Caki2 (cell line): ENCODE measurements at places on chromosomes 5 and 9. TPM values are rescaled to one million over a fixed set of nuclear protein-coding genes. Genes with fewer than 3 reads are reported as not detected.
A peak's percentile ranks its signal among the peaks of the same experiment; 100 is the strongest.

The FREM1 gene
- total RNA-seq: not detected in 2 replicates

The POU5F2 gene
- total RNA-seq: not detected in 2 replicates

The IFNK gene
- total RNA-seq: not detected in 2 replicates

The GFI1B gene
- total RNA-seq: not detected in 2 replicates

The DOCK8 gene
- 5.6 and 5.9 TPM in 2 replicates for total RNA-seq

The PCDHB12 gene
- total RNA-seq: 0.35 TPM in 1 of 2 replicates, not detected in the other

The PDE6A gene
- 0.07 and 0.14 TPM in 2 replicates for total RNA-seq

The KIAA0825 gene
- 0.07 and 0.17 TPM in 2 replicates for total RNA-seq

The NOXA1 gene
- 5.1 and 5.5 TPM in 2 replicates for total RNA-seq

DNA sequence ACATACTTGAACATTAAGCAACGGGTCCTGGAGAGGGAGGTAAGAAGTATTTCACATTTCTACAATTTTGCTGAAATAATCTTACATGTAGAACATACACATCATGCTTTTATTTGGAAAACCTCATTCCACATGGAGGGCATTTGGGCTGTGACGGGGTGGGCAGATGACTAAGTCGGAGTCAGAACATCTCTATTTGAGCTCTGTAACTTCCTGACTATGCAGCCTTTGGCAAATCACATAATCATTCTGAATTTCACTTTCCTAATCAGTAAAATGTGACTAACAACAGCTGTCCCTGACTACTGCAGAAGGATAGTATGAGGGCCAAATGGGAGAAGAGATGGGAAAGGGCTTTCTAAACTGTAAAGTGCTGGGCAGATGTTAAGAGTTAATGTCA lies 17.1 kb upstream of the IL6ST start:
- no peak for DNase-seq

- DNase-seq: no peak
Observed at GRCh38 chr9:101727612-101728524, 10.6 kb downstream of the GRIN3A start.

GRCh38 chr9:122239722-122240121 lies 11.0 kb upstream of the LHX6 start:
- no peak for DNase-seq

DNA sequence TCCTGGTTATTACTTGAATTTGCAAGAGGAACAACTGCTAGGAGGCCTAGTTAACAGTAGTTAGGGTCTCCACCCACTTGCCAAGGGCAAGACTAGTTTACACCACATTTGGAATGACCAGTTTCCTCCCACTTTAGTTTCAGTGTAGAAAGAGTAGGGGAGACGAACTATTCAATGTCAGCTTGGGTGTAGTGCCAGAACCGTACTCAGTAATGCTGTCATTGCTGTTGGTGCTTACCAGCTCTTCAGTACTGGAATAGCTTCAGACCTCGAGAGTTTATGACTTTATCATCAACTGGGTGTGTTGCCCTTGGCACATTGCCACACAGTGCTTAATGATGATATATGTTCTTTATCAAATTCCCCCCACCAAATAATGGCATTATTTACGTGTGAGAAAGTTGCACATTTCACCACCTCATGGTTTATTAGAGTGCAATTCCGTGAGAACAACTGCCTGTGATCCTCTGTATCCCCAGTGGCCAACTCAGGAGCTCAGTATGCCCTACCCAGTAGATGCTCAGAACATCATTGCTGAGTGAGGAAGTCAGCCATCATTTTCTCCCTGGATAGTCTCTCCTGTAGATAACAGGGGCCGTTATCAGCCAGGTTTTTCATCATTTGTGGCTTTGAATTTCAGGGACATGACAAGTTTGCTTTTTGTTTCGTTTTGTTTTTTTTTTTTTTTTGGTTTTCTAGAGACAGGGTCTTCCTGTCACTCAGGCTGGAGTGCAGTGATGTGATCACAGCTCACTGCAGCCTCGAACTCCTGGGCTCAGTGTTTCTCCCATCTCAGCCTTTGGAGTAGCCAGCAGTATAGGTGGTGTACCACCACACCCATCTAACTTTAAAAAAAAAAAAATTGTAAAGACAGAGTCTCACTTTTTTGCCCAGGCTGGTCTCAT lies 67.3 kb downstream of the DOCK8 start:
- DNase-seq: no peak

- no peak for DNase-seq
Observed at GRCh38 chr5:168734620-168735300, 155.6 kb upstream of the PANK3 start.

GRCh38 chr5:77379558-77380061 lies 112.5 kb downstream of the WDR41 start:
- DNase-seq: no peak

DNA sequence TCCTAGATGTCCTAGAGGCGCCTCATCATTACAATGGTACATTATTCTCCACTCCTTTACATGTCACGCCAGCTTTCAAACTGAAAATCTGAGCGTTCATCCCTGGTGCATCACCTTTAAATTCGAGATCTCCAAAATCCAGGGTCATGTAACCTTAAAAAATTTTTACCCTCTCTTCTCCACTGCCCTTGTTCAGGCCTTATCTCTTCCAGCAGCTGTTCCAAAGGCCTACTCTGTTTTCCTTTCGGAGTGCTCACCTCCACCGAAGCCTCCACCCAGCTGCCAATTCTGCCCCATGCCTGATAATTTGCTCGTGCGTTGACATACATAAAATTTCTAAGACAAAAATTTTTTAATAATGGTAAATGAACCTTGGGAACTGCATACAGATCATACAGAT lies 950 bp upstream of the MSH3 start:
- no peak for DNase-seq

DNA sequence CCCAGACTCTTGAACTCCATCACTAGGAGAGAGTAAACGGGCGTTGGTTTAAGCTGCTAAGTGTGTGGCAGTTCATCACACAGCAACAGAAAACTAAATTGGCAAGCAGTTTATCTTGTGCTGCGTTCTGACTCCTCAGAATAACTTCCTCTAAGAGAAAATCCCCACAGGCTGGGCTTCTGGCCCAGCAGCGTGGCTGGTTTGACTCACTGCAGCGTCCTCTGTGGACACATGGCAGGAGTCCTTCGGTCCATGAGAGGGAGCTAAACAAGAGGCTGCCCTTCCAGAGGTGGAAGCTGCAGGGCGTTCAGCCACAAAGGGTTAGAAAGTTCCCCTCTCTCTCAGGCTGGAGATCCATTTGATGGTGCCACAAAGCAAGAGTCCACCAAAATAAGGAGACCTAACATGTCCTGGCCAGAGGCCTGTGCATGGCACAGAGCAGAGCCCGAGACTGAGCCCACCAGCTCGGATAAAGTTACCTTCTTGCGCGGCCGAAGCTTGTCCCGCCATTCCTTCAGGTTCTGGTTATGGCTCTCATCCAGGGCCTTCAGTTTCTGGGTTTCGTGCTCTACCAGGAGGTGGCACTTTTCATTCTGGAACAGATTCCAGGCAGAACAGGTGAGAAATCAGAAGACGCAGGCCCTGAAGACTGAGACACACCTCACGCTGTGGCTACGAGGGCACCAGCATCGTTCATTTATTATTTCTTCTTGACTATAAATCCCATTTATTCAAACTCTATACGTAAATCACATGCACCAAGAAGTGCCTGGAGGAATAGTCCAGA lies 46.2 kb upstream of the FBXW11 start:
- DNase-seq: peak; percentile 49

GRCh38 chr9:27248702-27249101 lies 48.2 kb downstream of the EQTN start:
- DNase-seq: no peak

GRCh38 chr5:169905017-169905416 lies 75.3 kb downstream of the INSYN2B start:
- no peak for DNase-seq

DNA sequence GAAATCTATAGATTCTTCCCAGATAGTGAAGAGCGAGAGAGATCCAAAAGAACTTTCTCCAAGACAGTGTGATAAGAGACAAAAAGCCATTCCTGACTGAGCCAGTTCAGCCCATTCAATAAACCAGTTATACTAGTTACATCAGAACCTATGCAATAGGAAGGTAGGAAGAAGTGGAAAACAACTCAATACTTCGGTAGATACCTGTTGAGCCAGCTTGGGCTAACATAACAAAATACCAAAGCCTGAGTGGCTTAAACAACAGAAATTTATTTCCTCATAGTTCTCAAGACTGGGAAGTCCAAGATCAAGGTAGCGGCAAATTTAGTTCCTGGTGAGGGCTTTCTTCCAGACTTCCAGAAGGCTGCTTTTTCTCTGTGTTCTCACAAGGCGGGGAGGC lies 214.5 kb upstream of the GRAMD2B start:
- DNase-seq: no peak

GRCh38 chr9:126412905-126413304 lies 86.3 kb downstream of the MVB12B start:
- no peak for DNase-seq

DNA sequence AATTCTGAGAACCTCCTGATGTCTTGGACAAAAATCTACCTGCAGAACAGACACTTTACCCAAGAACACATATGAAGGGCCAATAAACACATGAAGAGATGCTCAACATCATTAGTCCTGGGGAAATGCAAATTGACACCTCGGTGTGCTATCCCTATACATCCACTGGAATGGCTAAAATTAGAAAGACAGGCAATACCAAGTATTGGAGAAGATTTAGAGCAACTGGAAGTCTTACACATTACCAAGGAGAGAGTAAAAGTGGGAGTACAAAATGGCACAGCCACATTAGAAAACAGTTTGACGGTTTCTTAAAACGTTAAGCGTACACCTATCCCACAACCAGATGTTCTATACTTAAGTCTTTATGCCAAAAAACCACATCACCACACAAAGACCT lies 3.3 kb upstream of the TDRD7 start:
- no peak for DNase-seq

DNA sequence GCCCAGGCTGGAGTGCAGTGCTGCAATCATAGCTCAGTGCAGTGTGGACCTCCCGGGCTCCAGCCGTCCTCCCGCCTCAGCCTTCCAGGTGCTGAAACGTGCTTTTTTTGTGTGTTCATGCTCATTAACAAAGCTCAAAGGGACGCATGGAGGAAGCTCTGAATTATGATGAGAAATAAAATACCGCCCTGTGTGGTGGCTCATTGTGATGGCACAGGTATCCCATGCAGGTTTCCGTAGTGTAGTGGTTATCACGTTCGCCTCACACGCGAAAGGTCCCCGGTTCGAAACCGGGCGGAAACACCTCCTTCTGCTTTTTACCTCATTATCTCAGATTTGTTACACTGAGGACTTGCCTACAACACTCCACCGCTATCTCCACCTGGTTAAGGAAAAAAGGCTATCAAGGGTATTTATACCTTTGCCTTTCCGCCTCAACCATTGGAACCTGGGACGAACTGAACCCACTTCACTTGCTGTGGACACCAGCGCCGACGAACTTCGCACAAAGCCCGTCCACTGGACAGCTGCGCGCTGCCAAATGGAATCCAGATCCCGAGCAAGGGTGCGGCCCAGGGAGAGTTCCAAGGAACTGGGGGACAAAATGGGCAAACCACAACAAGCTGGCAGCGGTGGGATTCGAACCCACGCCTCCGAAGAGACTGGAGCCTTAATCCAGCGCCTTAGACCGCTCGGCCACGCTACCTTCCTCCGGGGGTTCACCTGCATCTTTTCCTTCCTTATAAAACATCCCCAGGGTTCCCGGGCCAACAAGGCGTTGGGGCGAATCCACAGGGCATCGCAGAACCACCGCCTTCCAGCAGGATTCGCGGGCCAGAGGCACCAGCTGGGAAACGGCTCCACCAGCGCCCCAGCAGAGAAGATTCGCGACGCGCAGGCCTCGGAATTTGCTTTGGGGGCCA lies 26.3 kb downstream of the OR2V2 start:
- peak; percentile 79 for DNase-seq

GRCh38 chr9:119003882-119004617 lies 365.2 kb downstream of the BRINP1 start:
- no peak for DNase-seq

- DNase-seq: no peak
Observed at GRCh38 chr9:81543695-81544094, 145.7 kb downstream of the TLE1 start.

DNA sequence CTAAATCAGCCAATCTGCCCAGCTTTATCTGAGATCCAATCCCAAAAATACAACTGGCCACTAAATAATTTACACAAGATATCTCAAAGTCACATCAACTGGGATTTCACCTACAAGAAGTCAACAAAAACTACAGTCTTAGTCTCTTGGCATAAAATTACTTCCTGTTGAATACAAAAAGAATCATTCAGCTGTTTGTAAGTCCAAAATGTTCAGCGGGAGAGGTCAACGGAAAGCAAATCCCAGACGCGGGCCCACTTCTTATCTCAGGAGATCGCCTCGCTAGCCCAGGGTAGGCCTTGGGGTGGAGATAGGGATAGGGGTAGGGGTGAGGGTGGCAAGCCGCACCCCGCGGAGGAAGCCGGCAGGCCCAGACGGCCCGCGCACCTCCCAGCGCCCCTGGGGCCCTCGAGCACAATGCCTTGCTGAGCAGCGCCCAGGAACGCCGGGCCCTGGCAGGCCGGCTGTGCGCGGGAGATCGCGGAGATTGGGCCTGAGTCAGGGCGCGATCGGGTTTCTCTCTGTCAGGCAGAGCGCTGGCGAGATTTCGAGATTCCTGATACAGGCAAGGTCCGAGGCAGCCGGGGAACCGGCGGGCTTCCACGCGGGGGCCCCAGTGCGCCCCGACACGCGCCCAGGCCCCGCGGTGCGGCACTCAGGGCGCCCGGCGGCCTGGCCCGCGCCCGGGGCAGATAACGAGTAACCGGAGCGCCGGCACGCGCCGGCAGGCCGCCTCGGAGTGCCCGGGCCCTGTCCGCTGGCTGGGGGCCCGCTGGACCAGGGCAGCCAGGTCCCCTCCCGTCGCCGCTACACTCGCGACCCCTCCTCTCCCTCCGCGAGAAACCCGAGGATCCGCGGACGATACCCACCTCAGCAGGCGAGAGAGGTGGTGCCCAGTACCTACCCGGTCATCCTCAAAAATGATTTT lies 601 bp downstream of the HINT1 start:
- peak; percentile 62 for DNase-seq

DNA sequence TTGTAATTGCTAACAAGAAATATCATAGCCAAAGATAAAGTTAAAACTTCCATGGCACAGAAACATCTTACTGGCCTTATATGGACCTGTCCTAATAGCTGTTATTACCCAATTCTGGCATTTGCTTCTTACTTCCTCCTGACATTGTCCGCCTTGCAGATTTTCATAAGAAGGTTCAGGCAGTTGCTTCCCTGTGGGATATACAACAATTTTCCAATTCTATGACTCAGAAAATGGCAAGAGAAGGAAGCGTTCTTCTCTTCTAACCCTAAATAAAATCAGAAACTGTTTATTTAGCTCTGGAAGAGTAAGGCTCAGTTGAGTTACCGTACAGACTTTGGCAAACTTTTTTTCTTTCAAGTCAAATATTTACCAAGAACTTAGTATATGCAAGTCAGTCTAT lies 1.7 kb downstream of the PRKAA1 start:
- no peak for DNase-seq

DNA sequence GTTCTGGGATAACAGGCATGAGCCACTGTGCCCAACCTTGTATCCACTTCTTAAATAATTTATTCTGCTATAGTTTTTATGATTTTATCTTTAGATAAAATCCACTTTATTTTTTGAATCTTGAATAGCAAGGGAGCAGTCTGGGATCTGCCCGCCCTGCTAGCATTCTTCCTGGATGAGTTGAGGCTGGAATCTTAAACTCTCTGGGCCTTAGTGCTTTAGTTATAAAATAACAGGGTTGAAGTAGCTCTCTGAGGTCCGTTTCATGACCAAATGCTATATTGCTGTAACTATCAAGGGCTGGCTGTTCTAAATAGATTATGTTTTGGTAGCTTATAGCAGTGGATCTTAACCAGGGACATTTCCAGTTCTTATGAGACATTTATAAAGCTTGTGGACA lies 20.8 kb downstream of the ACER2 start:
- DNase-seq: no peak
